ENCODE measurements at places on chromosomes 3 and 15. TPM values are rescaled to one million over a fixed set of nuclear protein-coding genes. Genes with fewer than 3 reads are reported as not detected.

Gene PCYT1A
- polyA plus RNA-seq, result 15.7 TPM

Gene P2RY1
- polyA plus RNA-seq, result 2.9 TPM

Gene DOCK3
- polyA plus RNA-seq, result 1.5 TPM

Gene PRKCD
- polyA plus RNA-seq, result 22.6 TPM

Gene CASR
- 24.6 TPM for polyA plus RNA-seq

Gene PP2D1
- not detected for polyA plus RNA-seq

Gene B3GALNT1
- 2.0 TPM for polyA plus RNA-seq

GRCh38 chr3:188266562-188267274 lies 112.8 kb downstream of the LPP start:
- no peak for DNase-seq
- H3K4me3 ChIP-seq, result no peak overlapping the region

GRCh38 chr3:191882289-191882688 lies 421.3 kb downstream of the PYDC2 start:
- H3K27me3 ChIP-seq, result no peaks in the 10 kb centered on the region
- H3K36me3 ChIP-seq, result no peaks in the 10 kb centered on the region
- no peak overlapping the region for H3K27ac ChIP-seq
- H3K4me3 ChIP-seq, result no peak overlapping the region

GRCh38 chr3:4751502-4752101 lies 227.6 kb upstream of the BHLHE40 start:
- H3K27me3 ChIP-seq, result no peaks in the 10 kb centered on the region
- no peak for DNase-seq
- no peaks in the 10 kb centered on the region for H3K36me3 ChIP-seq
- H3K4me1 ChIP-seq, result peaks cover 10% of the 10 kb centered on the region
- peak overlapping the region; percentile 89 for H3K27ac ChIP-seq

DNA sequence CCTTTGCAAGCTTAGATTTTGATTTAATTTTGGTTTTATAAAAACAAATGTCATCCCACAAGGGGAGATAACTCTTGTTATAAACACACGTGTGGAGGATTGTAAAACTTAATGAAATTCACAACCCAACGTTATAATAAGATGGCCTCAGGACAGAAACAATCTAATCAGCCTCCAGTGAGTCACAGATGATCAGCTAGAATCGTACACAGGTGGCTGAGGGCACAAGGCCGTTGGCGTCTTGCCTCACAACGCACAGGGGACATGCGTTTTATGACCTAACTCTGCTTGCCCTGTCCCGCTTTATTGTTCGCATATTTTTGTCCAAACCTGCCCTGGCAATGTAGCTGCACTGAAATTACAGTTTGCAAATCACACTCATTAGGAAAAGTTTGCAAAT lies 121.9 kb upstream of the PDZRN3 start:
- H3K27me3 ChIP-seq, result no peaks in the 10 kb centered on the region
- H3K36me3 ChIP-seq, result no peaks in the 10 kb centered on the region
- DNase-seq, result no peak
- H3K27ac ChIP-seq, result no peak overlapping the region

DNA sequence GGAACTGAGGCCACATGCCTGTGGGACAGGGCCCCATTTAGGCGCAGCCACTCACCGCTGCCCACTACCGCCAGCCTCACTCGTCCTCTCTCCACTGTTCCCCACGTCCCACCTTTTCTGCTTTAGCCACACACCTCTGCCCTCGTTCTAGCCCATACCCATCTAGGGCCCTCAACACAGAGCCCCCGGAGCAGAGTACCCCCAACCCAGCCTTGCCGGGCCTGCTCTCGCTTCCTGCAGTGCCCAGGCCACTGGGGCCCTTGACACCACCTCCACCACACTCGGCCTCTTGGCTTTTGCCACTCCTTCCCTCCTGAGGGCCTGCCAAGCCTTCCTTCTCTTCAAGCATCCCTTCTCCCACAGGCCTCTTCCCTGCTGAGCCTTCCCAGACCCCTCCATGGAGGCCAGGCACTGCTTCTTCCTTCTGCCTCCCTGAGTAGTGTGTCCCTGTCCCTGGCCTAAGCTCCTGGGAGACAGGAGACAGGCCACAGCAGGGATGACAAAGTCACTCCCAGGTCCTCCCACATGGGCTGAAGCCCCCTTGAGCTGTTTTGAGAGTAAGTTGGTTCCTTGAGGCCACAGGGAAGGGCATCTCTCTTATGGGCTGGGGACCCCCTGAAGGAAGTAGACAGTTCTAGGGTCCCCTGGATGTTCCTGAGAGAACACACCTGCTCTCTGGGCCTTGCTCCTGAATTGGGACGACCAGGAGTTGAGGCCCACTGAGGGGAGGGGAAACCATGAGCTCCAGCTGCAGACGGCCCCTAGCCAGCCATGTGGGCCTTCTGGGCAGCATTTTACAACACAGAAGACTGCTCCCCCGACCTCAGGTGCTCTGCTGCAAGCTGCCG lies 4.4 kb downstream of the PRSS50 start:
- H3K4me1 ChIP-seq, result no peaks in the 10 kb centered on the region
- no peak overlapping the region for H3K27ac ChIP-seq
- no peak for DNase-seq
- no peak overlapping the region for H3K4me3 ChIP-seq

DNA sequence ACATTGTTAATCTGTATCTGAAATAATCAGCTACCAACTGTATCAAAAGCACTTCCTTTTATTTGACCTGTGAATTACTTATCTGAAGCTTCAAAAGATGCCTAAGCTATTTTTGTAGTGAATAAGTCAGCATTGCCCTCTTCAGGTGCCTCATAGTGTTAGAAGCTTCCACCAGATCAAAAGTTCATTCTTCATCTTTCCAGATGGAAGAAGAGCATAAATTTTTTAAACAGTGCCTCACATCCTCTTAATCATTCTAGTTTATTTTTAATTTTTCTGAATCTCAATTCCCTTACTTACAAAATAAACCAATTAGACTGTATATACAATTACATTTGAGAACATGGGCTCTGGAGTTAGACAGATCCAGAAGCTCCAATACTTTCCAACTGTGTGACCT lies 65.0 kb downstream of the MYO5A start:
- H3K27ac ChIP-seq, result no peak overlapping the region
- H3K4me3 ChIP-seq, result no peak overlapping the region
- no peak for DNase-seq
- H3K27me3 ChIP-seq, result no peaks in the 10 kb centered on the region

DNA sequence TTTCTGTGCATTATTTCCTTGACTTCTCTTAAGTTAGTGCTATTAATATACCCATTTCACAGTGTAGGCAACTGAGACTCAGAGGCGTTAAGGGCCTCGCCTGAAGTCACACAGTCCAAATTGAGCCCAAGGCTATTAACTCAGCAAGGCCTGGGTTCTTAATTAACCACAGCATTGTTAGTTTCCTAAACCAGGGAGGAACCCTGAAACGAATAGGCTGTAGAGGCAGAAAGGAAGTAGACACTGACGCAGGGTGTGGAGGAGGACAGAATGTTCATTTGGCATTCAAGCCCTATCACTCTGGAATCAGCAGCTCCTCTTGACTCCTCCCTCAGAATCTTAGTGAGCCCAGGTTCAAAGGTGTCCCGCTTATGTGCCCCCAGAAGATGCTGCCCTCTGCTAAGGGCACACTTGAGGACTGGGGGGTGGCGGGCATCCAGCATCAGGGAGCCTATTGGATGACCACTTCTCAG lies 13.9 kb downstream of the ARHGEF3 start:
- no peaks in the 10 kb centered on the region for H3K27me3 ChIP-seq
- DNase-seq, result no peak
- no peak overlapping the region for H3K27ac ChIP-seq
- no peaks in the 10 kb centered on the region for H3K36me3 ChIP-seq

DNA sequence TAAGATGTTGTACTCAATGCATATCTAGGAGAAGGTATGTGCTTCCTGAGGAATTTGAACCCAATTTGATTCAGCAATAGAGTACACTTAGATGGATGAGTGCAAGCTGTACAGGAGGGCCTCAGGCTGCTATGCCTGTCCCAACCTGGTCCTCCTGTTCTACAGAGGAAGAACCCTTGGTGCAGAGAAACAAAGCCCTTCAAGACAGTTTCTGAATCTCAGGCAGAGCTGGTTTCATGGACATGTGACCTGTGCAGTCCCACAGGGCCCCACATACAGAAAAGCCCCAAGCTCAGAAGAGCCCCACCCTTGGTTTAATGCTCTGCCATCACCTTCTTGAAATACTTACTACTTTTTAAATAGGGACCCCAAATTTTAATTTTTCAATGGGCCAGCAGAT lies 15.3 kb downstream of the FOXP1 start:
- H3K4me1 ChIP-seq, result peaks cover 9% of the 10 kb centered on the region
- no peak overlapping the region for H3K27ac ChIP-seq
- no peak overlapping the region for H3K4me3 ChIP-seq
- H3K36me3 ChIP-seq, result no peaks in the 10 kb centered on the region
- H3K27me3 ChIP-seq, result no peaks in the 10 kb centered on the region
- no peak for DNase-seq

DNA sequence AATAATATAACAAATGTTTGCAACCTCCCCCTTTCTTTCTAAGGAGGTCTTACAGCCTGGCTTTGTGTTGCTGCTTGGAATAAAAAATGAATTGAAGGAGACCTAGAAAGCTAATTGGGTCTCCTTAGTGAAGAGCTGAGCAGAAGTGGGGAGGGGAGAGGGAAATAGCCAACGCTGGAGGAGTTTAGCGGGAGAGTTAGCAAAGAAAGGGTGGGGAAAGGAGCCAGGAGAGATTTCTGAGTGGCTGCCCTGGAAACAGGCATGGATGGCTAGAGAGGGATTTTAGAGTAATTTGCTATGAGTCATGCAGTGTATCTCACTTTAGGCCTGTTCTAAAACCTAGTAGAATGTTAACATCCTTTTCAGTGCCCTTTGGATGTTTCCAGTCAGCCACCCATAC lies 45.2 kb upstream of the PFN2 start:
- H3K27ac ChIP-seq, result no peak overlapping the region
- H3K4me1 ChIP-seq, result no peaks in the 10 kb centered on the region
- no peak overlapping the region for H3K4me3 ChIP-seq

DNA sequence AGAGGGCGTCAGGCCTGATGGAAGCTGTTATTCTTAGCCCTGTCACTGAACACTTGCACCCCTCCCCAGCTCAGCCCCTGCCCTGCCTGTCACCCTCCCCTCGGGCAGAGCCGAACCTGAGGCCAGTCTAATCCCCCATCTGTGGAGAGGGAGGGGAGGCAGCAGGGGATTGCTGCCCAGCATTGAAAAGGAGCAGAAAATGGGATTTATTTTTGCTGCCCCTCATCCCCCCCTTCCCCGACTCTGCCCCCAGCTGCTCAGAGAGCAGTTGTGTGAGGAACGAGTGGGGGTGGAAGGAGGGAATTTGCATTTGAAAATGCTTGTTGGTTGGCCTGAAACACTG lies 71.6 kb downstream of the EPHB3 start:
- no peak for DNase-seq
- H3K27ac ChIP-seq, result no peak overlapping the region
- no peak overlapping the region for H3K4me3 ChIP-seq

DNA sequence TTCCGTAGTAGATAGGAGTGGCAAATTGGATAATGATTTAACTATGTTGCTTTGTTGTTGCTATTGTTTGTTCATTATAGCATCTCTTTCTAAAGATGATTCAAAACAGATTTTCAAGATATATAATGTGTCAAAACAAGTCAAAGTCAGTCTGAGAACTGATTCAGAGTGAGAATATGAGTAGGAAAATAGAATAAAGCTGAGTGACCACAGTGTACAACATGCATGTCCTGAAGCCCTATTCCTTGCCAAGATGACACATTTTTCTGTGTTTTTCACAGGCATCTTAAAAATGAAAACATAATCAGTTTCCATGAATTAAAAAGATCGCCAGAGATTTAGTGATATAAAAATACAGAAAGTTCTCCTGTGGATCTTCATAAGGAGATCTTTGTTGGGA lies 57.0 kb upstream of the THRB start:
- H3K36me3 ChIP-seq, result no peaks in the 10 kb centered on the region
- no peaks in the 10 kb centered on the region for H3K4me1 ChIP-seq
- no peak overlapping the region for H3K4me3 ChIP-seq

GRCh38 chr3:143443851-143444331 lies 324.3 kb downstream of the CHST2 start:
- no peaks in the 10 kb centered on the region for H3K27me3 ChIP-seq
- DNase-seq, result no peak
- no peak overlapping the region for H3K4me3 ChIP-seq
- no peaks in the 10 kb centered on the region for H3K4me1 ChIP-seq

DNA sequence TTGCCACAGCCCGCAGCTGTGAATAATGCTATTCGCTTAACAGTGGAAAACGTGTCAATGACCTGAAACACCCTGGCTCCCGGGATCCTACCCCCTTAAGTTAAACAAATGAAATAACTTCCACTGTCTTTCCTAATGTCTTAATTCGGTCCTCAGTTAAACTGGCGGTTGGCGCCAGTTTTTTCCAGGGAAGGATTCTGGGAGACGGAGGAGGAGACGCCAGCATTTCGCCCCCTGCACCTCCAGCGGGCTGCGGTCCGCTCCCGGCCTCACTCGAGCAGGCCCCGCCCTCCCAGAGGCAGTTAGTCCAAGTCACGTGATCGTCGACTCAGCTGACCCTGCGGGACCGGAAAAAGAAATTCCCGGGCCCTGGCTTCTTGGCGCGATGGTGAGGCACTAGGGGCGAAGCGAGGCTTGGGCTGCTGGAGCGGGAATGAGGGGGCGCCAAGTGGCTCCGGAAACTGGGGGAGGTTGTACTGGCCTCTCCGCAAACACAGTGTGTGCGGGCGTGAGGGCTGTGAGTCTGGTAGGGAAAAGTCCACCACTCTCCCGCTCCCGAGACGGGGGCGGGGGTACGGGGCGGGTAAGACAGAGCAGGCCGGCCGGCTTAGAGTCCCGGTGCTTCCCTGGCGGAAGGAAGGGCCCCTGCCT lies at the start of gene COMMD4:
COMMD4 (plus strand) TSS at position 359 of the 651 bp plus-strand sequence; CDS start at position 386, 27 bp downstream.
- no peaks in the 10 kb centered on the region for H3K27me3 ChIP-seq
- peaks cover 5% of the 10 kb centered on the region for H3K4me1 ChIP-seq
- no peak within 1 kb of the TSS for H3K27ac ChIP-seq
- peak; percentile 99 for DNase-seq
- peak within 1 kb of the TSS; percentile 68 for H3K4me3 ChIP-seq

DNA sequence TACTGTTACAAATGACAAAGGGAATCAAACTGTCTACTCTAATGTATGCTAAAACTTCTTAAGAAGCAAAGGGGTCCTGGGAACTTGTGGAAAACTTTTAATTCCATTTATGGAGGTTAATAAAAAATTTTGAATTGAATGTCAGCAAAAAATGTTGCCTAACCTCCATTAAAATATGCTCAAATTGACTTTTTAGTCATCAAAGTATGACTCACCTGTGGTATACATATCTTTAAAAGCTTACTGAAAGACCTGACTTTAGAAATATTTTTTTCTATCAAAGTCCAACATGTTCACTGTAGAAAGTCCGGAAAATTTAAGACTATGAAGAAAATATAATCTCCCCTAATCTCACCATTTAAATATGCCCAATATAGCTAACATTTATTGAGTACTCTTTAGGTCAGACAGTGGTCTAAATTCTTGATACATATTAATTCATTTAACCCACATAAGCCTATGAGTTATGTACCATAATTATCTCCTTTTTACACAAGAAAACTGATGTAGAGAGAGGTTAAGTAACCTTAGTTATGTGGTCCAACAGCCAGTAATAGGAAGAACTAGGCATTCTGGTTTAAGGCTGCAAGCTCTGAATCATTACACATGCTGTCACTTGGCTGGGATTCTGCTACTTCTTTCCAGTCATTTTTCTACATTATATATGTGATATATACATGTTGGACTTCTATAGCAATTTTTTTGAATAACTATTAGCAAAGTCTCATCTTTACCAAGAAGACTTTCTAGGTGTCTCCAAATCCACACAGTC lies 83.6 kb downstream of the PDZRN3 start:
- no peaks in the 10 kb centered on the region for H3K27me3 ChIP-seq
- H3K27ac ChIP-seq, result no peak overlapping the region
- no peak overlapping the region for H3K4me3 ChIP-seq
- no peak for DNase-seq

- no peaks in the 10 kb centered on the region for H3K27me3 ChIP-seq
Observed at GRCh38 chr3:109268181-109268580, 48.1 kb downstream of the DPPA2 start.

- H3K4me1 ChIP-seq, result no peaks in the 10 kb centered on the region
- no peak overlapping the region for H3K27ac ChIP-seq
- no peak for DNase-seq
- no peaks in the 10 kb centered on the region for H3K27me3 ChIP-seq
Observed at GRCh38 chr3:133949438-133949837, 53.8 kb upstream of the RAB6B start.
